ENCODE measurements at places on chromosomes 2 and 18.

GRCh38 chr2:185978634-185979407 is 240.2 kb downstream of the FSIP2 start:
- no peak for DNase-seq

DNA sequence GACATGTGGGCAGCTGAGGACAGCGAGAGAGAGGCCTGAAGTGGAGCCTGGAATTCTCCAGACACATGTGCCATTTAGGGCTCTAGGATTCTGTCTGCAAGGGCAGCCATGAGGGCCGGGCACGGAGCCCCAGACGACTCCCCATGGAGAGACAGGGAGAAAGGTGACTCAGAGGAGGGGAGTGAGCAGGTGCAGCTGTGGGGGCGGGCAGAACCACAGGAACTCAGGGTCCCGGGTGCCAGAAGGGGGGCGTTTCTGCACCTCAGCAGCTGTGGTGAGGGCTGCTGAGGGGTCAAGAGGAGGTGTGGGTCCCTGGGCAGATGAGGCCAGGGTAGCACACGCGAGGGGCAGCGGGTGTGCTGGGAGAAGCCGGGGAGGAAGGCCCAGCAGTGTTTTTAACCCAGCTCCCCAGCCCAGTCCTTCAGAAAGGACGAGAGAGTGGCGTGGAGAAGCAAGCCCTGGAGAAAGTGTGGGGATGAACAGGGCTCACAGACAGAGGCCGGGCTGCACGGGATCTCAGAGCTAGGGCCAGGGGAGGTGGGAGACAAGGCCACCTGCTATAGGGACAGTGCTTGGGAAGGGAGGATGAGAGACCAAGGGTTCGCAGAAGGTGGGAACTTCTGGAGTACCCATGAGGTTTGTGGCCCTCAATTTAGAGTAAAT is 7.6 kb downstream of the GPR17 start:
- no peak for DNase-seq

DNA sequence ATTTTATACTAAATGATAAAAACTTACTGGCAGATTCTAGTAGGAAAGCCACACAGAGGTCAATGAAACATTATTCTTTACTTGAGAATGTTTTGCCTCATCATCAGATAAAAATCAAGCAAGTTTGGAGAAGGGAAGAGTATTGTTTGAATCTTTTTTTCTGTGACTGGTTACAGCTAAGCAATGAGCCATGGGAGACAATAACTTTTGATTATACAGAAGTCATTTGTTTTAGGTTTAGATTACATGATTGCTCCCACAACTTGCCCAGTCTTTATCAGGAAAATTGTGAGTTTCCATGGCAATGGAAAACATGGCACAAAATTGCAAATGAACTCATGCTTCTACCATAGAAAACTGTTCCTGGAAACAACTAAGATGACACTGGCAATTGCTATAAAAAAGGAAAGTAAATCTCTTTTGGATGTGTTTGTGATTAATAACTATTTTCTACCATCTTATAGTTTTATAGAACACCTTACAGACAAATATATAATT is 476.8 kb downstream of the MBD2 start:
- DNase-seq: no peak

- DNase-seq: no peak
These were observed 75.6 kb downstream of the KIAA2012 start for GRCh38 chr2:202148515-202149154.

DNA sequence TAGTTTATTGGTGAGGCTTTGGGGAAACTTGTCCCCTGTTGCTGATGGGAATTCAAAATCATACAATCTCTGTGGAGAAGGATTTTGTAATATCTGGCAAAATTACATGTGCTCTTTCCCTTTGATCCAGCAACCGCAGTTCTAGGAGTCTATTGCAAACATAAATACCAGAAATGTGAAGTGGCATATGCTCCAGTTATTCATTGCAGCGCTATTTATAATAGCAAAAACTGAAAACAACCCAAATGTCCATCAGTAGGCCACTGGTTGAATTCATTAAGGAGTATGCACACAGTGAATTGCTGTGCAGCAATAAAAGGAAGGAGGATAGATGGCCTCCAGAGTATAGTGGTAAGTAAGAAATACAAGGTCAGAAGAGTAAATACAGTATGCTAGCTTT is 76.5 kb downstream of the HNRNPLL start:
- no peak for DNase-seq

DNA sequence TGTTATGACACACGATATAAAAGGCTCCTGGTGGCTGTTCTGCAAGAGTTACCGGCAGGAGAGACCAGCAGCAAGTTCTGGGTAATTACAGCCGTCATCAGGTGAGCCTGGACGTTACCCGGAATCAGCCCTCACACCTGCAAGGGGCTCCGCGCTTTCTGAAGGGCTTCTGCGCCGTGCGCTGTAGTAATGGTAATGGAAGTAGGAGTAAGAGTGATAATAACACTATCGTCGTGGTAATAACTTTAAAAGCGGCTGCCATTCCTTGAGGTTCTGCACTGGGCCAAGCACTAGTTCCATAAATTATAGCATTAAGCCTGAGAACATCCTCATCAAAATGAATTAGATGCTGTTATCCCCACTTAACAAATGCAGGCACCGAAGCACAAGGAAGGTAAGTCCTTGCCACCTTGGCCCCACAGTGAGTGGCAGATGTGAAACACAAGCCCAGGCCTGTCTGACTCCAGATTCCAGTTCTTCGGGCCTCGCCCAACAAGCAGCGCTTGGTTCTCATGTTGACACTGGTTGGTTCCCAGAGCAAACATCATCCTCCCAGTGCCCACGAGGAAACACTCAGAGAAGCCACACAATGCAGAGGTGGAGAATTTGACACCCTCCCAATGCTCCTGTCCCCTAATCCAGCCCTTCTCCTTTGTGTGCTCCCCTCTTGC is 205.2 kb downstream of the EIPR1 start:
- DNase-seq: no peak

GRCh38 chr18:45654677-45655076 is 39.4 kb downstream of the SLC14A2 start:
- no peak for DNase-seq

DNA sequence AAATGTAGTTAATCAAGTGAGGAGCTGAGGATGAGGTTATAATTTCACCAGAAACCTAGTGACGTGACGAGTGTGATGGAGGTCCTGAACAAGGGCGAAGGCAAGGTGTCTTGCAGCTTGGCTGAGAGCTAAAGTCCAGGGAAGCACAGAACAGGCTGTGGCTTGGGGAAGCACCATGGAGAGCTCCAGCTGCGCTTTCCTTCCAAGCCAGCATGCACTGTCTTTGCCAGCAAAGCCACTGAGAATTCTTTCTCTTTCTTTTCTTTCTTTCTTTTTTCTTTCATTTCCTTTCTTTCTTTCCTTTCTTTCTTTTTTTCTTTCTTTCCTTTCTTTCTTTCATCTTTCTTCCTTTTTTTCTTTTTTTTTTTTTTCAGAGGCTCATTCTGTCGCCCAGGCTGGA is 239.3 kb downstream of the FBXO15 start:
- no peak for DNase-seq

DNA sequence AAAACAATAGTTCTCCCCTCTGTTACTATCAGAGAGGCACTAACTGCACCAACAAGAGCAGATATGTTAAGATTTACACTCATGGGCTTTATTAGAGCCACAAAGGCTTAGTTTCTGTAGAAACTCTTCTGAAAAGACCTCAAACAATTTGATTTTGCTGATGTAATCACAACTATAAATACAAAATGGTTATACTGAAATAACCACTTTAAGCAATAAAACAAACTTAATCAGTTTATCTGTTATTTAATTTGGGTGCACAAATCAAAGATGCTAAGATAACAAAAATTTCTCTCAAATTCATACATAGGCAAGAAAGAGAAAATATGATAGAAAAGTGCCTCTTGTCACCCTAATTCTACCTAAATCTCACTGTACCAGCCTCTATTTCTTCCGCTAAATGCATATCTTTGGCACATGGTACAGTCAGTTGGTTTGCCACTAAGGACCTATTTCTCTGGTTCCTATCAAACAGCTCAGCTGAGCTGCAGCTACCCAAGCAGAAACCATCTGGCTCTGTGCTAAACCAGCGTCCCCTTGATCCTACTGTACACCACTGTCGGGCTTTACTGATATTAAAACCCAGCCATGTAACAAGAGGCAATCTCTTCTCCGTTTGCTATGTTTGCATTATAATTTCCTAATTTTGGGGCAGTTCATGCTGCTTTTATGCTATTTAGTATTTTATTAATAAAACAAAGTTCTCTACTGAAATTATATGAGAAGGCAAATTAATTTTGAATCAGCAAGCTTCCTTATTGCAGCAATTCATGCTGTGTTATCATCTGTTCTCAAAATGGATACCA is 60.1 kb downstream of the CWC22 start:
- no peak for DNase-seq

GRCh38 chr2:182043021-182043420 is 57.4 kb downstream of the PPP1R1C start:
- DNase-seq: no peak

GRCh38 chr18:61556862-61557261 is 223.6 kb downstream of the CDH20 start:
- no peak for DNase-seq

DNA sequence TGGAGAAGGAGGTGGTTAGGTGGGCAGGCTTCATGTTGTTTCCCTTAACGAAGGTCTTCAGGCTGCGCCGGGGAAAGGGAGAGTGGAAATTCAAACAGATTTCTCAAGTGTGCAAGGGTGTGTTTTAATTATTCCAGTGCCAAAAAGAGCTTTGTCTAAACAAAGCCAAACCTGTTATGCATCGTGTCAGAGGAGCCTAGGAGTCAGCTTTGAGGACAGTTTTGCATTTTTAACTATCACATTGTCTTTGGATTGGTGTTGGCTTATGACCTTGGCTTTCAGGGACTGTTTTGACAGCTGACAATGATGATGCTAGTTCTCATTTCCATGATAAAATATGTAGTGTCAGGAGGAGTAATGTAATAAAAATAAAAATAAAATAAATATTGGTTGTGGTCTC is 144.8 kb downstream of the LDLRAD4 start:
- no peak for DNase-seq

GRCh38 chr2:55363636-55364035 is 56.0 kb downstream of the CCDC88A start:
- DNase-seq: no peak

- DNase-seq: no peak
These were observed 46.8 kb downstream of the LIPG start for GRCh38 chr18:49608366-49609255.

GRCh38 chr2:215447673-215448081 is 11.8 kb upstream of the FN1 start:
- DNase-seq: no peak

DNA sequence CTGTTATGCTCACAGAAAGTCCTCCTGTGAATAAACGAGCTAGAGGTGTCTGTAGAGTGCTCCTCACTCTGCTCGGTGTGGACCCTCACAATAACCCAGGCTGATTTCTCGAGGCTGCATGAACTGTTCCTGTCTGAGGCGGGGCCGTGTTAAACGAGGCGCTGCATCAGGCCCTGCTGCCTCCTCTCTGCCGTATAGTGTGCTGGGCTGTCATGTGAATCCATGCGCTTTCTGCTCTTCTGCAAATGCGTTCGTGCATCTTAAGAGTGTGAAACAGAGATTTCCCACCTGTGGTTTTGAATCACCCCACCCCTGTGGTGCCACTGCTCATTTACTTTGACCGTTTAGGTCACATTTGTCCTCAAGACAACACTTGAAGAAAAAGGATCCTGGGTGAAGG is 26.2 kb downstream of the TRAF3IP1 start:
- no peak for DNase-seq

- no peak for DNase-seq
These were observed 147.2 kb upstream of the CELF4 start for GRCh38 chr18:37712776-37713175.

DNA sequence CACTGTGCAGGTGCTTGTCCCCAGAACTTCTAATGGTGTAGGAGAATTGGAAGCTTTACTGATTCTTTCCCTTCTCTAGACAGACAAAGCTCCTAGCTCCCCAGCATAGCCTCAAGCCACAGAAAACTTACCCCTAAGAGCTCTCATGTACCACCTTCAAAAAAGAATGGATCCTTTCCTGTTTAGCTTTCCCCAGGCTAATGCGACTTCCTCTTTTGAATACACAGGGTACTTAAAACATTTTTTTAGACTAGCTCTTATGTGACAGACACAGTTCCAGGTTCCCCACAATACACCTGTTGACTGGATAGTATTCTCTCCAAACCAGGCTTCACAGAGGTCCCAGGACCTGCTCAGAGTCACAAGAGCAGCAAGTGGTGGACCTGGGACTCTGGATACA is 8.3 kb downstream of the CTAGE1 start:
- DNase-seq: no peak

- DNase-seq: no peak
These were observed 1344.3 kb upstream of the LRRTM1 start for GRCh38 chr2:81648806-81649205.

GRCh38 chr2:1011006-1011405 is 60.4 kb downstream of the SNTG2 start:
- no peak for DNase-seq

DNA sequence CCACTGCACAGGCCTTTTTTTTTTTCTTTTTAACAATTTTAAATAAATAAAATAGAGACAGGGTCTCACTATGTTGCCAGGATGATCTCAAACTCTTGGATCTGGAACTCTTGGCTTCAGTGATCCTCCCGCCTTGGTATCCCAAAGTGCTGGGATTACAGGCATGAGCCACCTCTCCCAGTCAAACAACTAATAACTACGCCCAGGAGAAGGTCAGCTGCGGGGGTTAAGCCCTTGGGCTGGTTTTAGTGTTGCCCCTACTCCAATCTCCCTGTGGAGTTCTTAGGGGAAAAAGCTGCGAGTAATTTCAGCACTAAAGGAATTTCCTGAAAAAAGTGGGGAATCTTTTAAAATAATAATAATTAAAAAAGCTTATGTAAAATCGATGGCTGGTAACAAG is 96.4 kb upstream of the XPO1 start:
- no peak for DNase-seq

- no peak for DNase-seq
These were observed 69.1 kb downstream of the LRRFIP1 start for GRCh38 chr2:237696461-237696860.

- DNase-seq: no peak
These were observed 40.8 kb upstream of the PPP1R1C start for GRCh38 chr2:181944914-181945291.

- no peak for DNase-seq
These were observed 276.9 kb upstream of the CHAC2 start for GRCh38 chr2:53490659-53491058.

DNA sequence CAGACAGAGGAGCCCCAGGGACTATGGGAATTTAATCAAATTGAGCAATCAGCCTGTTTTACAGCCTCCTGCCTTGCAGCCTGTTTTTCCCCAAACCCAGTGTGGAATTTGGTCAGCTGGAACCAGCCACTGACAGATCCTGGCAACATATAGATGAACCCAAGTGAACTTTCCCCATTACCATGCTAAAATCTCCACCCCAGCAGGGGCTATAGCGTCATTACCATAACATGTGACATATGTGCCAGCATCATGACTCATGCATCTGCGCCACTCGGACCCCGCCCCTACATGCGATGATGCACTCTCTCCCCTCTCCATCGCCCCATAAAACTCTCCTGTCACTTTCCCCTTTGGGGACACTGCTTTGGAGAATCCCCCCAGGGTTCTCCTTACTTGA is 17.3 kb upstream of the FEZ2 start:
- DNase-seq: no peak

DNA sequence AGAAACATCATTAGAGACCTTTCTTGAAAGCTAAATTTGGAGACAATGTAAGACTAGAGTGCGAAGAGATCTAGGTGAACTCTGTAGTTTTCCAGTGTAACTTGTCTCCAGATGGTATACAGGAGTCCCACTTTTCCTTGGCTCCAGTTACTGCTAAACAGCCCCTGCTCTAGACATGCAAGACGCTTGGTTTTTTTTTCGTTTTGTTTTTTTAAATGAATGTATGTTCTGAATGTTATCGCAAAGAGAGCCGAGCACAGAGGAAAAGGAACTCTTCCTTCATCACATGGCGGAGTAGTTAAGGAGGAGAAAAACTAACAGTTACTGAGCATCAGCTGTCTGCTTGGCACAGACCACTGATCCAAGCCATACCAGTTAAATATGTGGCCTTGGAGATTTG is 2.4 kb downstream of the RALB start:
- no peak for DNase-seq

All from stimulated activated CD8-positive, alpha-beta memory T cell treated with anti-CD3 and anti-CD28 coated beads, Interleukin-15, amount 100 ng/mL, for 24 hours (primary cell).